Esophagus muscularis mucosa (tissue), 4 donors: ENCODE measurements at places on chromosomes 5 and 9. TPM values are rescaled to one million over a fixed set of nuclear protein-coding genes. Genes with fewer than 3 reads are reported as not detected.

Gene SPINK7
- not detected for total RNA-seq

Gene GFI1B
- total RNA-seq = 0.17 TPM

- no peak overlapping the region for H3K4me3 ChIP-seq
- no peak for DNase-seq
- no peaks in the 10 kb centered on the region for H3K27me3 ChIP-seq
- no peaks in the 10 kb centered on the region for H3K4me1 ChIP-seq
Observed at GRCh38 chr5:90000351-90000750, 409.2 kb downstream of the CETN3 start.

DNA sequence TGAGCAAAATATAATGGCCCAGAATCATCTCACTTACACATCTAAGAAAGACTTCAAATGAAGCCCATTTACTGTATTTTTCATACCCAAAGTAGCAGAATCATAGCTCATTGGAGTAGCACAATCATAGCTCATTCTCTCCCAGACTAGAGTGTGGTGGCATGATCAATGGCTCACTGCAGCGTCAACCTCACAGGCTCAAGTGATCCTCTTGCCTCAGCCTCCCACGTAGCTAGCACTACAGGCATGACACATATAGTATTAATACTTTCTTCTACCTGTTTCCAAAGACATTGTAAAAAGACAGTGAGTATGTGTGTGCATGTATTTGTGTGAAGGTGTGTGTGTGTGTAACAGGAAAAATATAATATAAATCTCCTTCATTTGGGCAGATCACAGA, 1247.9 kb upstream of the ACO1 start:
- H3K4me1 ChIP-seq = no peaks in the 10 kb centered on the region
- H3K36me3 ChIP-seq = no peaks in the 10 kb centered on the region
- no peaks in the 10 kb centered on the region for H3K27me3 ChIP-seq
- H3K27ac ChIP-seq = no peak overlapping the region
- DNase-seq = no peak

DNA sequence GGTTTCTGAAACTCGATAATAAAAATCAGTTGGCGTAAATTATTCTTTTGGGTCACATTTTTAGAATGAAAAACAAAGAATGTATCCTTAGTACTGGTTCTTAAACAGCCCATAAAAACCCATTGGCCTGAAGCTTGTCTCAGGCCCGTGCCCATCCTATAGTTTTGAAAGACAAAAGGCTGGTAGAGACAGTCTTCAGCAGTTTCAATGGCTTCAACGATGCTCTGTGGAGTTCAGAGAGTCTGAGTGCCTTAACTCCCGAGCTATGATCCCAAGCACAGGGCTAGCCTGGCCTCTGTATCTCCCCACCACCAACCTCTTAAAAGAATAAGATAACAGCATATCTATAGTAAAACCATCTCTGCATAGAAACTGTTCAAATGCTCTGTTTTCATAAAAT, 595.0 kb downstream of the CDH12 start:
- DNase-seq = no peak
- H3K27ac ChIP-seq = no peak overlapping the region
- no peaks in the 10 kb centered on the region for H3K27me3 ChIP-seq
- H3K4me3 ChIP-seq = no peak overlapping the region

- H3K27me3 ChIP-seq = no peaks in the 10 kb centered on the region
- H3K4me1 ChIP-seq = no peaks in the 10 kb centered on the region
- no peak overlapping the region for H3K4me3 ChIP-seq
- H3K27ac ChIP-seq = no peak overlapping the region
- DNase-seq = no peak
Observed at GRCh38 chr5:159324102-159324755, 6.1 kb downstream of the IL12B start.

GRCh38 chr9:20844916-20845315, 160.9 kb downstream of the FOCAD start:
- H3K36me3 ChIP-seq = no peaks in the 10 kb centered on the region
- no peak for DNase-seq
- no peaks in the 10 kb centered on the region for H3K27me3 ChIP-seq
- H3K4me3 ChIP-seq = no peak overlapping the region
- H3K4me1 ChIP-seq = peaks cover 11% of the 10 kb centered on the region

- no peak for DNase-seq
- no peak overlapping the region for H3K4me3 ChIP-seq
- peaks cover 7% of the 10 kb centered on the region for H3K27me3 ChIP-seq
- no peak overlapping the region for H3K27ac ChIP-seq
- H3K4me1 ChIP-seq = no peaks in the 10 kb centered on the region
Observed at GRCh38 chr9:85425153-85425611, 316.6 kb downstream of the AGTPBP1 start.

Gene PTGER4
- 44.6 TPM for total RNA-seq

GRCh38 chr5:125497651-125498050, 751.2 kb upstream of the ZNF608 start:
- H3K27me3 ChIP-seq = no peaks in the 10 kb centered on the region
- no peaks in the 10 kb centered on the region for H3K36me3 ChIP-seq
- H3K27ac ChIP-seq = no peak overlapping the region
- DNase-seq = no peak
- peaks cover 4% of the 10 kb centered on the region for H3K4me1 ChIP-seq
- no peak overlapping the region for H3K4me3 ChIP-seq

DNA sequence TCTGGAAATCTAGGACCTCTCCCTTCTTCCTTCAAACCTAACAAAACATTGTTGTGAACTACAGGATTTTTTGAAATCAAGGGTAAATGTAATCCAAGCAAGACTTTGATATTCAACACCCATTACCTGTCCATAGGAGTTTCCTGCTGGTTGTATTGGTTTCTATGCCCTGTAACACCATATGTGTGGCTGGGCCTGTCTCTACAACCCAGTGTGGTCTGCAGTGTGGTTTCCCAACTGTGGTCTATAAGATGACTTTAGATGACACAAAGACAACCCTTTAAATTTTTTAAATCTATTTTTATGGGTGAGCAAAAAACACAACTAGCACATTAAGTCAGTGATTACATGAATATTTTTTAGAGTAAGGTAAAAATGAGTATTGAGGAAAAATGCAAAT, 93.1 kb downstream of the SMIM15 start:
- H3K27ac ChIP-seq = no peak overlapping the region
- H3K36me3 ChIP-seq = peaks cover 6% of the 10 kb centered on the region
- no peaks in the 10 kb centered on the region for H3K4me1 ChIP-seq

- peaks cover 79% of the 10 kb centered on the region for H3K4me1 ChIP-seq
- no peaks in the 10 kb centered on the region for H3K27me3 ChIP-seq
- H3K4me3 ChIP-seq = no peak overlapping the region
- peak overlapping the region; percentile 84 for H3K27ac ChIP-seq
- H3K36me3 ChIP-seq = peaks cover 40% of the 10 kb centered on the region
Observed at GRCh38 chr9:130858739-130859705, 24.0 kb downstream of the ABL1 start.

DNA sequence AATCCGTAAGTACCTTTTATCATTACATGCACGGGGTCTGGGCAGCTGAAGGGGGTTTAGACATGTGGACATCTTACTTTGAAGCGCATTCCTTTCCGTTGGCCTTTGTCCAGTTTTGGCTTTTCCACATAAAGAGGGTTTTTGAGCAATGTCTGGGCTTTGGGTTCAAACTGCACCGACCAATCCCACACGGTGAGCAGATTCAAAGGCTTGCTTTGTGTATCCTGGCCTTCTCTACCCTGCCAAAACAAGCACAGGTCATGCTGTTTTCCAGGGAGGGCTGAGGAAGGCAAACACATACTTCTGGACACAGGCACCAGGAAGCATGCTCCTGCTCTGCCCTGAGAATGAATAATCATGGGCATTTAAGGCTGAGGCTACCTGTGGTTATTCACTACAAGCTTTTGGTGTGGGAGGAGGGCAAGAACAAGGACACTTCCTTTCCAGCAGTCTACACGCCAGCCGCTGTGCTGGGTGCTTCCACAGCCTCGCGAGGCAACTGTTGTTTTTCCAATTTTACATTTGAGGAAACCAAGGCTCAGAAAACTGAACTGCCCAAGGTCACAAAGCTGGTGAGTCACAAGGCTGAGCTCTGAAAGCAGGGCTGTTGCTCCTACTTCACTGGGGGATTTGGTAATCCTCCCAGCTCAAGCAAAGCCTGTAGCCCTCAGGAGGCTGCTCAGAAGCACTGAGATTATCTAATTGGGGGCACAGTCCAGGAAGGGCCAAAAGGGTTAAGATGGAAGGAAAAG, 59.8 kb upstream of the GOLPH3 start:
- no peaks in the 10 kb centered on the region for H3K27me3 ChIP-seq
- no peak for DNase-seq
- peaks cover 35% of the 10 kb centered on the region for H3K4me1 ChIP-seq
- H3K36me3 ChIP-seq = no peaks in the 10 kb centered on the region
- peak overlapping the region; percentile 72 for H3K27ac ChIP-seq

DNA sequence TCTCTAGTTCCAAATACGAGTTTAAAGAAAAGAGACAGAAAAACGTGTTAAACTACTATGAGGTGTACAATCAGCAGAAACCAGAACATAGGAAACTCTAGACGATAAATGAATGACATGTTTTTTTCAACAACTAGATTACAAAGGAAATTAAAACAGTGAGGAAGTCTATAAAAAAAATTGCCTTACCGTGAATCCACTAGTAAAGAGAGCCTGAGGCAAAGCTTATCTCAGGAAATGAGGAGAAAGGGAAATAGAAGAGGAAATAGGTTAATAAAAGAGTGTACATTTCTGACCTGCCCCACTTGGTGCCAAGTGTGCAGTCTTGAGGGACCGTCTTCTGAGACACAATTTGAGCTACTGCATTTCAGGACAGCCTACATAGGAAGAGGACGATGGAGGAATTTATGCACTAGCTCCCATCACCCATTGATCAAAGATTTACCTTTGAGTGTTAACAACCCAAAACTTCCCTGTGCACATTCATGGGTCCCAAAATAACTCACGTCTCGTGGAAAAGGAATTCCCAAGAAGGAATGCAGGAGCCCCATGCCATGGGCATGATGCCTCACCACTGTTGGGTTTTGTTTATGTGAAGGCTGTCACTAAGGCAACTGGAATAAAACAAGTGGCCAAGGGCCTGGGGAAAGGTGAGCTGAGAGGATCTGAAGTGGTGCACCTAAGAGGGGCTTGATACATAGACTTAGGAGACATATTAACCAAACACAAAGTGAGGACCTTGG, 53.6 kb upstream of the SLC1A3 start:
- no peak for DNase-seq
- no peaks in the 10 kb centered on the region for H3K27me3 ChIP-seq
- no peak overlapping the region for H3K27ac ChIP-seq
- no peaks in the 10 kb centered on the region for H3K4me1 ChIP-seq
- H3K36me3 ChIP-seq = no peaks in the 10 kb centered on the region

- H3K36me3 ChIP-seq = no peaks in the 10 kb centered on the region
- H3K27ac ChIP-seq = no peak overlapping the region
- peaks cover 5% of the 10 kb centered on the region for H3K4me1 ChIP-seq
- H3K4me3 ChIP-seq = no peak overlapping the region
Observed at GRCh38 chr9:79259858-79260257, 311.9 kb upstream of the TLE4 start.

- H3K27ac ChIP-seq = no peak overlapping the region
- DNase-seq = no peak
- H3K4me1 ChIP-seq = no peaks in the 10 kb centered on the region
Observed at GRCh38 chr5:73909474-73909873, 283.5 kb downstream of the ARHGEF28 start.

Gene ZNF367
- total RNA-seq = 2.5 TPM

- no peaks in the 10 kb centered on the region for H3K36me3 ChIP-seq
- H3K4me3 ChIP-seq = no peak overlapping the region
- H3K4me1 ChIP-seq = no peaks in the 10 kb centered on the region
- H3K27ac ChIP-seq = no peak overlapping the region
- H3K27me3 ChIP-seq = no peaks in the 10 kb centered on the region
- DNase-seq = peak; percentile 78
Observed at GRCh38 chr9:61671276-61671973, 481.6 kb downstream of the SPATA31A7 start.

- peak overlapping the region; percentile 82 for H3K27ac ChIP-seq
- H3K36me3 ChIP-seq = peaks cover 35% of the 10 kb centered on the region
- no peaks in the 10 kb centered on the region for H3K27me3 ChIP-seq
- peaks cover 50% of the 10 kb centered on the region for H3K4me1 ChIP-seq
- H3K4me3 ChIP-seq = peak overlapping the region; percentile 68
- DNase-seq = no peak
Observed at GRCh38 chr9:101398930-101399642, 435 bp downstream of the ZNF189 start.
